ENCODE measurements at places on chromosomes 11 and 22.

GRCh38 chr11:69646493-69647389 lies 5.8 kb downstream of the CCND1 start:
- no peak for DNase-seq

GRCh38 chr11:67542971-67543370 lies 19.7 kb upstream of the CABP2 start:
- DNase-seq = no peak

DNA sequence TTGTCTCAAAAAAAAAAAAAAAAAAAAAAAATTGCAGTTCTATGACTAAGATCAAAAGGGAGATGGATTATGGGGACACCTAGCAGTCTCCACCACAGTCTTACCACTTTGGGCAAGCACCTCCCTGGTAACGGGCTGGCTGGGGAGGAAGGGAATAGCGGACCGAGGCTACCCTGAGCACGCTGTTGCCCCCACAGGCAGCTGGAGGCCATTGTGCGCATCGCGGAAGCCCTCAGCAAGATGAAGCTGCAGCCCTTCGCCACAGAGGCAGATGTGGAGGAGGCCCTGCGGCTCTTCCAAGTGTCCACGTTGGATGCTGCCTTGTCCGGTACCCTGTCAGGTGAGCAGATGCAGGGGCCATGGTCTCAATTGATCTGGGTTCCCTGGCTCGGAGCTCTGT lies 21.2 kb downstream of the MCM5 start:
- DNase-seq = no peak

- DNase-seq = no peak
Measured at GRCh38 chr11:76792505-76793264, 9.5 kb downstream of the TSKU start.

DNA sequence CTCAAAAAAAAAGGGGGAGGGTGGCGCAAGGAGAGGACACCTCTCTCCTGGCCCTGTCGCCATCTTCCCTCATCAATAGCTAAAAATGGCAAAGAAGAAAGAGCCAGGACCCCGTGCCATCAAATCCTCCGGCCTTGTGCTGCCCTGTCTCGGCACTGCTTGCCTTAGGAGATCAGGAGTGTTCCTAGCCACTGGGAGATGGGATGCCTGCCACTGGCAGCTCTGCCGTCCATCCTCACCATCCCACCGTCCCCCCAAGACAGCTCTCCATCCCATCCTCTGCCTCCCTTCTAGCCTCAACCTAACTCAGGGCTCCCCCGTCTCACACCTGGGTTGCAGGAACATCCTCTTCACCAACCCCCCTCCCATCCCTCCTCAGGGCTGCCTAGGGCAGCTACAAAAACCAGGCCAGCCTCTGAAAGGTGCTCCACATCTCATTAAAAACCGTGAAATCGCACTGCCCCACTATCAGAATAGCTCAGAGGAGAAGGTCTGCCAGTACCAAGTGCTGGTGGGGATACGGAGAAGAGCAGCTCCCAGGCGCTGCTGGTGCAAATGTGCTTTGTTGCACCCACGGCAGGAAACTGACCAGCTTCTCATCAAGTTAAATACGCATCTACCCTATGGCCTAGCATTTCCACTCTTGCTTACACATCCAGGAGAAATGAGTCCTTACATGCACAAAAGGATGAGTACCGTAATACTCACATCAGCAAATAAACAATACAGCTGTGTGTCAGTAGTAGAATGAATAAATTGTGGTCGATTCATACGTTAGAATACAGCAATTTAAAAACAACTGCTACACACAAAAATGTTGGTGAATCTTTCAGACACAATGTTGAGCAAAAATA lies 31.7 kb upstream of the GCAT start:
- DNase-seq = no peak

DNA sequence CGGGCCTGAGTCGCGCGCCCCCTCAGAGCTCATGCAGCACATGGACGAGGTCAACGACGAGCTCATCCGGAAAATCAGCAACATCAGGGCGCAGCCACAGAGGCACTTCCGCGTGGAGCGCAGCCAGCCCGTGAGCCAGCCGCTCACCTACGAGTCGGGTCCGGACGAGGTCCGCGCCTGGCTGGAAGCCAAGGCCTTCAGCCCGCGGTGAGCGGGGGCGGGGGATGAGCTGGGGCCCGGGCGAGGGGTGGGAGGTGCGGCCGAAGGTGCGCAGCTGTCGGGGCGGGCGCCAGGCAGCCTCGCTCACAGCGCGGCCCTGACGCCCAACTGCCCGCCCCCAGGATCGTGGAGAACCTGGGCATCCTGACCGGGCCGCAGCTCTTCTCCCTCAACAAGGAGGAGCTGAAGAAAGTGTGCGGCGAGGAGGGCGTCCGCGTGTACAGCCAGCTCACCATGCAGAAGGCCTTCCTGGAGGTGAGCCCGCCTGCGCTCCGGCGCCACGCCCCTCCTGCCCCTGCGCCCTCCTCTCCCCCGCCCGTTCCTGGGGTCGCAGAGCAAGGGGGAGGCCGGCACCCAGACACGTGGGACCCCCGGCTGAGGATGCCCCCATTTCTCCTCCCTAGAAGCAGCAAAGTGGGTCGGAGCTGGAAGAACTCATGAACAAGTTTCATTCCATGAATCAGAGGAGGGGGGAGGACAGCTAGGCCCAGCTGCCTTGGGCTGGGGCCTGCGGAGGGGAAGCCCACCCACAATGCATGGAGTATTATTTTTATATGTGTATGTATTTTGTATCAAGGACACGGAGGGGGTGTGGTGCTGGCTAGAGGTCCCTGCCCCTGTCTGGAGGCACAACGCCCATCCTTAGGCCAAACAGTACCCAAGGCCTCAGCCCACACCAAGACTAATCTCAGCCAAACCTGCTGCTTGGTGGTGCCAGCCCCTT lies 20.5 kb downstream of the EPS8L2 start:
- peak; percentile 69 for DNase-seq

DNA sequence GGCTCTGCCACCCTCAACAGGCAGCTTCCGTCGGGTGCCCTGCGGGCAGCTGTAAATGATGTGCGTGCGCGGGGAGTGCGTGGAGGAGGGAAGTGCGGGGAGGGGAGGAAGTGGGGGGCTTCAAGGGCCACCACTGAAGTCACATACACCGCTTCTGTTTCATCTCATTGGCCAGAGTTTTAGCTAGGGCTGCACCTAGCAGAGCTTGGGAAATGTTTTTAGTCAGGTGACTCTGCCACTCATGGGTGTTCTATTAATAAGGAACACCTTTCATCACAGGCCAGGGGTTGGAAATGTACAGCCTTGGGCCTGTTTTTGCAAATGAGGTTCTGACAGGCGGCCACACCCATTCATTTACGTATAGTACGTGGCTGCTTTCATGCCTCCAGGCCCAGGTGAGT lies 14.6 kb downstream of the FAM118A start:
- no peak for DNase-seq

- no peak for DNase-seq
Measured at GRCh38 chr11:76653012-76653673, 17.4 kb downstream of the LRRC32 start.

DNA sequence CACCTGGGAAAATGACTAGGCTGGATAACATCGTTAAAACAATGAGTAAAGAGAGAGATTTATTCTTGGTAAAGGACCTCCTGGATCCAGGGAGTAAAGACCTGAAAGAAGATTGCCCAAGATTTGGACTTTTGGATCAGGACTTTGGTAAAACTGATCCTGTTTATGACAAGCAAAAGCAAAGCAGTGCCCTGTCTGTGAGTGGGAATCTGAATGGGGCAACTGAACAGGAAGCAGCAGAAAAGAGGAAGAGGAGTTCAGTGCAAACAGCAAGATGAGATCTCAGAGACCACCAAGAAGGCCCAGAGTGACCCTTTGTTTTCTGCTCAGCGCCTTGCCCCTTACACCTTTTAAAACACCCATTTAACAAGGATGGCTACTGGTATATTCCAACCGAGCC lies 122.0 kb downstream of the VPREB1 start:
- no peak for DNase-seq
